A549 treated with Mapracorat at 1 μM for 4 hours (cell line): ENCODE measurements at places on chromosomes 3 and 15. TPM values are rescaled to one million over a fixed set of nuclear protein-coding genes. Genes with fewer than 3 reads are reported as not detected.

IGDCC3 gene
- total RNA-seq: 0.09 to 0.19 TPM (median 0.12 TPM) in 5 replicates

DUOXA1 gene
- total RNA-seq: 0.06 to 0.34 TPM (median 0.15 TPM) in 4 of 5 replicates, not detected in the other

C2CD4A gene
- 0.06 to 0.27 TPM (median 0.16 TPM) in 5 replicates for total RNA-seq

MRPS25 gene
- 44.9 to 61.7 TPM (median 55.9 TPM) in 5 replicates for total RNA-seq

TEX55 gene
- not detected in 5 replicates for total RNA-seq
